ENCODE measurements at places on chromosomes 2 and 18. TPM values are rescaled to one million over a fixed set of nuclear protein-coding genes. Genes with fewer than 3 reads are reported as not detected.

The SERPINB13 gene
- not detected for total RNA-seq

The GCG gene
- not detected for total RNA-seq

The FOSL2 gene
- 16.8 TPM for total RNA-seq

The OTOS gene
- total RNA-seq: not detected

The RFX8 gene
- total RNA-seq: not detected

The DSG4 gene
- total RNA-seq: not detected

DNA sequence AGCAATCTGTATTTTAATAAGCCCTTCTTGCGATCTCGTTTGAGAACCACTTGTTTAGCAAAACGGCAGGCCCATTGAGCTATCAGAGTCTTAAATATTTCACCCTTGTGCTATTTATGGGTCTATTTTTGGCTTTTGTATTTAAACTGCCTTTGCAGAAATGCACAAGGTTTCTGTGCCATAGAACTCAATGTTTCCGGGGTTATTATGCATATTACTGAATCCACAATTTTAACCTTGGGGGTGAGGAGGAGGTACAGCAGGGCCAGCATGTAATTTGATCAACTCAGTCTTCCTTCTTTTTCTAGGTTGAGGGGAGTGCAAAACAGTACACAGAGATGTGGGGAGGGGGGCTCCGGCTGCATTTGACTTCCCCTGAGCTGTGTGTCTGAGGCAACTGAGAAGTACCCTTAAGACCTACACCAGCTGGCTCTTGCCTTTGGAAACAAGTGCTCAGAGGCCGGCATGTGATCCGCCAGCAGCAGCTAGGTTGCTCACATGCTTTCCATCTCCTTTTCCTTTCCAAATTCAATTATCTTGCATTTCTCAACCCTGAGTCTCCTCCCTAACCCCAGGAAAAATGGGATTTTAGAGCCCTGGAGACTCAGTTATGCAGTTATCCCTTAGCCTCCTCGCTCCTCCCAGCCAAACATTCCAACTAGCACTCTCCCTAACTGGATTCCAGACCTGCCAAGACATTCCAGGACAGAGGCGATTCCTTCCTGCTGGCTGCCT lies 103.0 kb downstream of the HNRNPLL start:
- DNase-seq: no peak

GRCh38 chr2:123993728-123994323 lies 31.3 kb upstream of the CNTNAP5 start:
- DNase-seq: peak; percentile 65

- no peak for DNase-seq
Measured at GRCh38 chr2:18625563-18625962, 36.2 kb upstream of the NT5C1B start.

GRCh38 chr2:60070736-60071489 lies 482.5 kb downstream of the BCL11A start:
- DNase-seq: no peak

- DNase-seq: peak; percentile 60
Measured at GRCh38 chr2:127508631-127509034, 17.7 kb downstream of the IWS1 start.

DNA sequence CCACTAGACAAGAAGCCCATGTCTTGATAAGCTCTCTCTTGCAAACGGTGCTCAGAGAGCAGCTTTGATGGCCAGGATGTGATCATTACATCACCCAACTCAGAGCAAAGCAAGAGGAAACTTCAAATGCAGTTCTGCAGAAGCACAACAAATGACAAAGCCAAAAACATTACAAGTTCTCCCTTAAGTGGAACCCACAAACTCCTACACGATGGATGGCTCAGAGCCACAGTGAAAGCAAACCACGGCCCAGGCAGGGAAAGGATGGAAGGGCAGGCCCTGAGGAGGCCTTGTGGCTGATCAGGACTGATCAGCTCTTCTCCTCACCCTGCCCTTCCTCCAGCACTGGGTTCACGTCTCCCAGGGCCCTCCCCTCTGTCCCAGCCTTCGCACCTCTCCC lies 326.4 kb downstream of the EIPR1 start:
- no peak for DNase-seq

- DNase-seq: peak; percentile 53
Measured at GRCh38 chr2:57044931-57045635, 861.3 kb downstream of the CCDC85A start.

- no peak for DNase-seq
Measured at GRCh38 chr2:190587106-190587505, 52.6 kb upstream of the NEMP2 start.

DNA sequence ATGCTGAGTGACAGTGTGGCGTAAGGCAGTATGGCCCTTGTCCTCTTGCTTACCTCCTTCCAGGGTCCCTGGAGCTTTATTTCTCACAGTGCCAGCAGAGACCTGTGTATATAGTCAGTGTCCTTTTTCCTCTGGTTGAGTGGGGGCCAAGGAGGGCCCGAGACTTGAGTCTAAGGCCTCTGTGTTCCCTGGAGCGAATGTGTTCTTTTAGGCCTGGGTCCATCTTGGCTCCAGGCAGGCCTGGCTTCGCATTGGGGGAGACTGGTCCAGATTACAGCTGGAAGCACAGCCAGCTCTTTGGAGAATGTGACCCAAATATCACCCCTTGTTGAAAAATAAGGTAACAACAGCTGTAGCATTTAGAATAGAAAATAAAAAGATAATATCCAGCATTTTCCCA lies 5.0 kb downstream of the VAMP5 start:
- no peak for DNase-seq

DNA sequence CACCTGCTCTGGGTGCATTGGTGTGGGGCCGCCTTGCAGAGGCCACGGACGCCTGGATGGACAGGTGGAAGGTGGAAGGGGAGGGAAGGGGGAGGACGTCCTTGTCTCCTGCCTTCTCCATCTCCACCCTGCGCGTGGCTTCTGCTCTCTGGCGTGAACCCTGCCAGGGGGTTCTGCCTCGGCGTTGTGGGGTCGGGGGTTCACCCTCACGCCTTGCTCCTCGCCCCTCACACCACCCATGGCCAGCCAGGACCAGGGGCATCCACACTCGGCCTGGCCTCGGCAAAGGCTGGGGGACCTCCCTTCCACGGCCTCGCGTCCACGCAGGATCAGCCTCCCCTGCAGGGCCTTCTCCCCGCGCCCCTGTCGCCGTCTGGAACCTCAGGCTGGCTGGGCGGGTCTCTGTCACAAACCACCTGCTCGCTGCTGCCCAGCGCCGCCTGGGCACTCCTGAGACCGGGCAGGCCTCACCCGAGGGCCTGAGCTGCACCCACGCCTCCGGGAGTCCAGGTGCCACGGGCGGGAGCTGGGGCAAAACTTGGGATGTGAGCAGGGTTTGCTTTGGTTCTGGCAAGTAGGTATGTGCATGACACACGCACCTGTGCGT lies 655.9 kb downstream of the GALR1 start:
- no peak for DNase-seq

DNA sequence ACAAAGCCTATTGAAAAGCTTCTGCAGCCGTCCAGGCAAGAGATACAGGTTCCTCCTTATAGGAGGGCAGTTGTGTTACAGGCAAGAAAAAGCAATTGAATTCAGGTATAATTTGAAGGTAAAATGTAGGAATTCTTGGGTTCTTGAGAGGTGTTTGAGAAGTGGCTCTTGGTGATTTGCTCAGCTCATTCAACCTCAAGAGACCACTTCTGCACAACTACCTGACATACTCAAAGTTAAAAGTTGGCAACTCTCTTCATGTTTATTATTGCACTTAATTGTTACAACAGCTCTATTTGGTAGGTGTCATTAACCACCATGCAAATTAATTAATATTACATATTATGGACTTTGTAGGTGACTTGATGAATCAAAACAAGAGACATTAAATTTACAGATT lies 753.2 kb downstream of the ADCYAP1 start:
- no peak for DNase-seq

DNA sequence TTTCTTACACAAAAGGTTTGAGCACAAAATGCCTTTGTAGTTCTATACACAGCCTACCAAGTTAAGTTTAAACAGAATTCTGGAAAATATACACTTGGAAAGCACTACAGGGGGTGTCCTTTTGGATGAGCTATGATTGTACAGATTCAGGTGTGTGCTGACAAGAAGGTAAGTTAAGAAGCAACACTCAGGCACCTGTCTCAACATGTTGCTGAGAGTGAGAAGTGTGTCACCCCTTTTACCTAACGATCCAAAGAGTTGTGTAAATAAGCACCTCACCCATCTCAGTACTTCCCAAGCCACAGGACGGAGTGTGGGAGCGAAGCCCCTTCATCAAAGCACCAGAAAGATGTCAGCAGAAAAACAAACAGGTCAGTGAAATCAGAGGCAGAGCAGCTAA lies 109.5 kb upstream of the DAPL1 start:
- no peak for DNase-seq

- no peak for DNase-seq
Measured at GRCh38 chr2:121565389-121566250, 34.9 kb downstream of the RNU4ATAC start.

DNA sequence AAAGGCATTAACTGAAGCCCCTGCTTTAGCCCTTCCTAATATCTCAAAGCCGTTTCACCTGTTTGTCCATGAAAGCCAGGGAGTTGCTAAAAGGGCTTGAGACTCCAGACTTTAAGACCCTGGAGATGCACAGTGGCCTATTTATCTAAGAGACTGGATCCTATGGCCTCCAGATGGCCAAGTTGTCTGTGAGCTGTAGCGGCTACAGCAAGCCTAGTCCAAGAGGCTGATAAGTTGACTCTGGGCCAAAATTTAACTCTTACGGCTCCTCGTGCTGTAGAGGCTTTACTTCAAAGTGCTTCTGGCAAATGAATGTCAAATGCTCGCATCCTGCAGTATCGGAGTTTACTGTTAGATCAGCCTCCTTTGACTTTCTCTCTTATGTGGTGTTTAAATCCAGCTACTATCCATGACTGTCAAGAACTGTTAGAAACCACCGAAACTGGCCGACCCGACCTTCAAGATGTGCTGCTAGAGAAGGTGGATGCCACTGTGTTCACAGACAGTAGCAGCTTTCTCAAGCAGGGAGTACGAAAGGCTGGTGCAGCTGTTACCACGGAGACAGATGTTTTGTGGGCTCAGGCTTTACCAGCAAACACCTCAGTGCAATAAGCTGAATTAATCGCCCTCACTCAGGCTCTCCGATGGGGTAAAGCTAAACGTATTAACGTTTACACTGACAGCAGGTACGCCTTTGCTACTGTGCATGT lies 336.7 kb upstream of the CNTNAP5 start:
- DNase-seq: no peak

DNA sequence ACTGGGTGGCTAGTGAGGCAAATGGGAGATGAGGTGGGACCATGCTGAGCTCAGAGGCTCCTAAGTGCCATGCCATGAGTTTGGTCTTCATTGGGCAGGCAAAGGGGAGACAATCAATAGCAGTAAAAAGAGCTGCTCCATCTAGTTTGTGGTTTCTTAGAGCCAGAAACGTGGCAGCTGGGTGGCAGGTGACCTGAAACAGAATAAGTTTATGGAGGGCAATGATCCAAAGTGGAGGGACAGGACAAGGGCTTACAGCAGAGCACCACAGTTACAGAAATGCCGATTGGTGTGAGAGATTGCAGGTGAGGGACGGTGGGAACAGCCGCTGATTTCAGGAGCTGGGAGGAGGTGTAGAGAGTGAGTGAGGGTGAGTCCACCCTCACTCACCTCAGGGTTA lies 237.0 kb downstream of the LPIN1 start:
- no peak for DNase-seq

All from SK-MEL-5 (cell line).